ENCODE measurements at places on chromosomes 2 and 18.

DNA sequence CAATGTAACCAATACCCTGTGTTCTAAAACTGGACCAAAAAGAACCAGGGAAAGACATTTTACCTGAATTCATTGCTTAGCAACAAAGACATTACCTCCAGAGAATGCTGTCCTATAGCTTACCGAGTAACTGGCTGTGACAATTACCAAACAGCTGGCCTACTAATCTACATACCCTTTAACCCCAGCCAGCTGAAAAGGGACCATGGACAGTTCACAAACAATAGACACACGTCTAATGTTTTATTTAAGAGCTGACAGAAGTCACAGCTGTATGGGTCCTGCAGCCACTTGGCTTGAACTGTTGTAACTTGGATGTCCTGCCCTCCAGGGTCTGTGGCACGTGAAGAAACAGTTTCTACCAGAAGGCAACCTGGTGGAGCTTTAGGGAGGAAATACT lies 130.1 kb upstream of the EFEMP1 start:
- DNase-seq, result no peak

DNA sequence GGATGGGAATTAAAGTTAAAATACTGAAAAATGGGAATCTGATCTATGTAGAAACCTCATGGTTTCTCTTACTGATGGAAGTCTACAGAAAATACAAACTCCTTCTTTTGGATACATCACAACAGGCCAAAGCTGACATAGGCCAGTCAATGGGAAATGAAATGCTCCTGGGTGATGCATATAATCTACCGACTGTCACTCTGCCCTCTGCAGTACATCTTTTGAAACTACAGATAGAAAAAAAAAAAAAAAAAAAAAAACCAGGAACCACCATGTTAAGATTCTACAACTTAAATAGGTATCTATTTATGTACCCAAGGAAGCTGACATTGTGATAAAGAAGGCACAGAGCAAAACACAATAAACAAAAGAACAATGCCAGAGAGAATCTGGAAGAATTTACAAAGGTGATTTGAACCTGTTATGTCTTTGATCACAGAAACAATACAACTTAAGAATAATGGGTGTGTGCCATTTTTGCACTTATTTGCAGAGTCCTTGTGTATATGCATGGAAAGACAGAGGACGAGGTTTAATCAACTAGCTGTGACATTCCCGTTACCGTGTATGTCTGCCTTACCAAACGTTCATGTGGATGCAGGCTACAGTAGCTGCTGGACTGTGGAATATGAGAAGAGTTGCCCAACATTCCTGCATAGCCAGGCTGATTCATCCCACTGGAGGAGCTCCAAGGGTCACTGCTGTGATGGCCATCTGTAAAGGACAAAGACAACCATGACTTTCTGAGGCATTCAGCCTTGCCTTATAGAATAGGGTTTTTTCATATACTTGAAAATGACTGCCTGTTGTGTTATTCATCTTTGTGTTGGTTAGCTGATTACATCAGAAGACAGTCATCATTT lies 312.7 kb downstream of the TCF4 start:
- no peak for DNase-seq

GRCh38 chr2:100262555-100263320 lies 59.6 kb downstream of the LONRF2 start:
- DNase-seq, result no peak

DNA sequence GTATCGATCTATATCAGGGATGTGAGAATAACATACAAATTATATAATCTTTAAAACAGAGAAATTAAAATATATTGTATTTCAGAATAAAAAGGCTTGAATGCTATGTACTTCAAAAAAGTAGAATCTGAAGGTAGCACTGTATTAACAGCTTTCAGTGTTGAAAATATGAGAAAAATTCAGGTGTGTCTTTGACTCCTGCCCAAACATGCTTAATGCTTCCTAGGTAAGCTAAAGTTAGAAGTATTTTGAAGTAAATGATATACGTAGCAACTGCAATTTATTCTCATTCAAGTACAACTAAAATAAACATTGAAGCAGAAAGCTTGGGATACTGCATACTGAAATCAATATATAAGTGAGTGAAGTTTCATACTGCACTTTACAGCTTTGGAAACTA lies 1082.0 kb upstream of the ACVR2A start:
- no peak for DNase-seq

DNA sequence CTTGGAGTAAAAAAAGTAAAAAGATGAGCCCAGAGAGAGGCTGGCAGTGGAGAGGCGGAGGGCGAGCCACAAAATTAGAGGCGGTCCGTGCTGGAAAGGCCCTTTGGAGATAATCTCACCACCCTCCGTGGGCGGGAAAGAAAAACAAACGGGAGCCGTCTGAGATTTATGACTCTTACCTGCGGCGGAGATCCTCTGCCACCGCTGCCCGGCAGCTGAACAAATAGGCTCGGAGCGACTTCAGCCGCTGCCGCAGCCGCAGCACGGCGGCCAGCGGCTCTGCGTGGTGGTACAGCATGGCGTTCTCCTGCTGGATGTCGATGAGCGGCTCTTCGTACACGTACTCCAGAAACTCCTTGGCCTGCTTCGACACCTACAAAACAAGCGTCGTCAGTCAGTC lies 94.6 kb downstream of the PLEKHM3 start:
- DNase-seq, result no peak

GRCh38 chr2:187324631-187325030 lies 123.4 kb downstream of the CALCRL start:
- DNase-seq, result no peak

- DNase-seq, result no peak
These were observed 6.2 kb downstream of the LRPPRC start for GRCh38 chr2:43989545-43989944.

DNA sequence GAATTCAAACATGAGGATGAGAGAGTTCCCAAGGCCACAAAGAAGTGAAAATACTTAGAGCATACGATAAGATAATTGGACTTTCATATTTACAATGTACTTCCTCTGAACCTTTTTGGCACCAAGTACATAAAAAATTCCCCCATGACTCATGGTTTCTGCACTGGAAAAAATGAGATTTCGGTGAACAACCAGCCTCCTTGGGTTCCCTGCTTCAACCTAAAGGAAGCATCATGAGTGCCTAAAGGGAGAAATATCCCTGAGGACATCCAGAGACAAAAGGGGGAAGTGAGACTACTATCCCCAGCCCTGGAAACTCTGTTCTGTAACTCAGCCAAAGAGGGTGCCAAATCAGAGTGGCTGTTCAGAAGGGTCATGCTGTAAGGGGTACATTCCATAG lies 562.7 kb upstream of the SLC39A10 start:
- DNase-seq, result no peak

DNA sequence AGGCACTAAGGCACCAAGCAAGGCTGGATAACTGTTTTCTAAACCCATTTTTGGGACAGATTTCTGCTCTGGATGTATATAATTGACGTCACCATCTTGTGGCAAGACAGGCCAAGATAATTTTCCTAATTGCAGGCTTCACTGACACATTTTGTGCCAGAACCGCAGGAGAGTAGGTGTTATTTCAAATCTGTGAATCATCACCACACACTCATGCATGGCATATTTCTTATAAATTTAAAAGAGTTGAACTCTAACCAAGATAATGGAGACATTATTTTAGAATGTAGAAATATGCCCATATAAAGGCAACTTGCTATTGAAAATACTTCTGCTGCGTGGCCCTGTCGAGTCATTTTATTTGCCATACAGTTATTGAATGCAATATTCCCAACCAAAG lies 68.3 kb upstream of the ACYP2 start:
- DNase-seq, result no peak

GRCh38 chr2:101976891-101977290 lies 14.9 kb upstream of the IL1R2 start:
- DNase-seq, result no peak

GRCh38 chr2:17517481-17518211 lies 594 bp downstream of the RAD51AP2 start:
- no peak for DNase-seq

DNA sequence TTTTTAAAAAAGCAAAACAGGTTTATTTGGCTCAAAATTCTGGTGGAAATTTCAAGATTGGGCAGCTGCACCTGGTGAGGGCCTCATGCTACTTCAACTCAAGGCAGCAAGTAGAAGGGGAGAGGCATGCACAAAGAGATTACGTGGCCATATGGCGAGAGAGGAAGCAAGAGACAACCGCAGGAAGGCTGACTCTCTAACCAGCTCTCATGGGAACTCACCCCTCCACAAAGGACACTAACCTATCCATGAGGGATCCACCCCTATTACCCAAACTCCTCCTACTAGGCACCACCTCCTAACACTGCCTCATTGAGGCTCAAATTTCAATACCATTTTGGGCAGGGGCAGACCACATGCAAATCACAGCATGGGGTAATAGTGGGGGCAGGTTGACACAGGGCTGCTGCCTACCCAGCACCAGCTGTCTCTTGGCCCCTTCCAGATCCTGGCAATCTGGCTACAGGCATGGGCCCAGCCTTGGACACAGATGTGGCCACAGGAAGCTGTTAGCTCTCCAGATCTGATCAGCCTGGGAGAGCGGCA lies 2.0 kb upstream of the CAPN10 start:
- DNase-seq, result no peak

DNA sequence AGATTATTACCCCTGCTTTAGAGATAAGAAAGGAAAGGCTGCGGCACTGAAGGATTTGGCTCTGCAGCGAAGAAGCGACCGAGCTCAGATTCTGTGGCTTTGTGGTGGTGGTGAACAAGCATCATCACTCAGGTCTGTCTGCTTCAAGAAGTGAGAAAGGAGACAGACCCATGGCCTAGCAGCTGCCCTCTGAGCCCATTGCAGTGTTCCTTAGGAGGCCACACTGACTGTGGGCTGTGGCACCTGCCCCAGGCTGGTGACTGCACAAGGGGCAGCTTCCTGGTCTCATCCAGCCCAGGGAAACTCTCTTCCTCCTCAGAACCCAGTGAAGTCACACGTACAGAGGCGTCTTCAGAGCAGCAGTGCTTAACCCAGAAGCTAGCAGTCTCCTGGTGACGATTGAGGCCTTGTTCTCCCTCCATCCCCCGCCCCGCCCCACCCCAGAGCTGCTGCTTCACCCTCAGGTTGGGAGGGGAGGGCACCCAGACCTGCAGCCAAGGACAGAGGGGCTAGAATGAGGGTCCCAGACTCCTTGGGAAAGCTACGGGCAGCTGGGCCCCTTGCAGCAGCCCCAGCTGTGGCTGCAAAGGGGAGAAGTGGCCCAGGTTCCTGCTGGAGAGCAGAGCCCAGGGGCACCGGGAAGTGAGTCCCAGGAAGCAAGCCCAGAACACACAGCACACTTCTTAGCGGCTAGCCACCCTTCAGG lies 22.2 kb downstream of the BIN1 start:
- no peak for DNase-seq

GRCh38 chr2:186036862-186037449 lies 298.4 kb downstream of the FSIP2 start:
- DNase-seq, result no peak

- no peak for DNase-seq
These were observed 18.4 kb downstream of the D2HGDH start for GRCh38 chr2:241752689-241753276.

Data from CMK (cell line).